ENCODE measurements at places on chromosomes 2 and 18.

DNA sequence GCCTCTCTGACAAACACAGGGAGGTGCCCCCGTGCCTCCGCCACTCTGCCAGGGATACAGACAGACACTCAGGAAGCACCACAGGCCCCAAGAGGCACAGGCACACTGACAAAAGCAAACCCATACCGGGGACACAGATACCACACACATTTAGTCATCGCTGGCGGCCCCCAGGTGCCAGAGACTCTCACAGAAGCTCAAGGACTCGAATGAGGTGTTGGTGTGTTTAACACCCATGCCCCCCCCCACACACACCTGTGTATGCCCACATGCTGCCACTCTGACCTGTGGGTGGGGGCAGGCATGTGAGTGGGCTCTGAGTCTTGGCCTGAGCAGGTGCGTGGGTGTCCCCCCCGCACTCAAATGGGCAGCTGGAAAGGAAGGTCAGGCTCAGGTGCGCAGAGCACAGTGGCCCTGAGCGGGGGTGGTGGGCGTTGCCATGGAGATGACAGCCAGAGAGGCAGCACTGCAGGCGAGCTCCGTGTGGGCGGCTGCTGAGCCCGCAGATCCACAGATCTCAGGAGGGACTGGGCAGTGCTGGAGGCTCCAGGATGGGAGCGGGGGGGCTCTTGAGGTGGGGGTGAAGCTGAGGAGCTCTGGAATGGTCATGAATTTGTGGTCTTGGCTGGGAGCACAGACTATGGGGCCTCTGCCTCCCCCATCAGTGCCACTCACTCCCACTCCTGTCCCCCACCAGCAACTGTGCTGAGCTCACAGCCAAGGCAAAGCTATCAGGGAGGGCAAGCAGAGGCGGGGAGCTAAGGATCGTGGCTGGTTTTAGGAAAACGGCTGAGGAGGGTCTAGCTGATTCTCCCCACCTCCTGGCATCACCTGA, 73.9 kb upstream of the TAF1B start:
- H3K27ac ChIP-seq, result no peak overlapping the region
- peak; percentile 36 for DNase-seq

GRCh38 chr2:179428649-179429048, 164.0 kb upstream of the SESTD1 start:
- H3K4me1 ChIP-seq, result peaks cover 5% of the 10 kb centered on the region
- H3K27ac ChIP-seq, result no peak overlapping the region
- H3K27me3 ChIP-seq, result no peaks in the 10 kb centered on the region
- no peak for DNase-seq
- no peaks in the 10 kb centered on the region for H3K36me3 ChIP-seq

- H3K27me3 ChIP-seq, result no peaks in the 10 kb centered on the region
- no peaks in the 10 kb centered on the region for H3K4me1 ChIP-seq
- no peak overlapping the region for H3K4me3 ChIP-seq
- H3K27ac ChIP-seq, result no peak overlapping the region
These were observed 413.8 kb upstream of the LINC00305 start for GRCh38 chr18:64562651-64563050.

DNA sequence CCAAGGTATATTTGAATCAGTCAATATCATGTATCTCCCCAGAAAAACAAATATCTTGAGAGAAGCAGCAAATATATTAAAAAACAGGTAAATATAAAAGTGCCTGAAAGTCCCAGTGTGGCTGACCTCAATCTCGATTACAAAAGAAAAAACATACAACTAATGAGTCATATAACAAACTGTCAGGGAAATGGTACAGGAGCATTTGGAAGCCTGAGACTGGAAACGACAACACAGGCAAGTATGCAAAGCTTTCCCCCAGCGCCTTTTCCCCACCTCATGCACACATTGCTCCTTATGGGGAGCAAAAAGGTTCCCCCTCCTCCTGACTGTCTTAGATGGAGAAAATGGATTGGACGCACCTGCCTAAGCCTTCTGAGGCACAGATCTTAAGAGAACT, 230.7 kb downstream of the TMX3 start:
- DNase-seq, result peak; percentile 60
- H3K36me3 ChIP-seq, result no peaks in the 10 kb centered on the region
- no peak overlapping the region for H3K4me3 ChIP-seq
- no peaks in the 10 kb centered on the region for H3K27me3 ChIP-seq
- H3K27ac ChIP-seq, result no peak overlapping the region
- no peaks in the 10 kb centered on the region for H3K4me1 ChIP-seq
